ENCODE measurements at places on chromosomes 3 and 15.

DNA sequence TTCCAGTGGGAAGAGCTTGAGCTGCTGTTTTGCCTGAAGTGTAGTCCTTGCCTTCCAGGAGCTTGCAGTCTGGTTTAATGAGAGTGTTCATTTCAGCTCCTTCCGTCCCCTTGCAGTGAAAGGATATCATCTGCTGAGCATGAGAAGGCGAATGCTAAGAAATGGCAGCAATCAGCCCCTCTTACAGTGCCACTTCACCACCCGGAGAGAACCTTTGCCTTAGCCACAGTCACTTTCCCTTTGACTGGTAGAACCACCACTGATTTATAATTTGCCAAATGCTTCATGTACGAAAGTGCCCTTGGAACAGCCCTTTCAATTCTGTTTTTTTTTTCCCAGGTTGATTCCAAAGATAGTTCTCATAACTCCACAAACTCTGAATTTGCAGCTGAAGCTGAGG, 11.5 kb downstream of the TATDN2 start:
- no peak for DNase-seq

GRCh38 chr15:100355342-100355741, 13.6 kb upstream of the ADAMTS17 start:
- DNase-seq = no peak

- no peak for DNase-seq
Measured at GRCh38 chr3:128227507-128227906, 74.2 kb downstream of the EEFSEC start.

DNA sequence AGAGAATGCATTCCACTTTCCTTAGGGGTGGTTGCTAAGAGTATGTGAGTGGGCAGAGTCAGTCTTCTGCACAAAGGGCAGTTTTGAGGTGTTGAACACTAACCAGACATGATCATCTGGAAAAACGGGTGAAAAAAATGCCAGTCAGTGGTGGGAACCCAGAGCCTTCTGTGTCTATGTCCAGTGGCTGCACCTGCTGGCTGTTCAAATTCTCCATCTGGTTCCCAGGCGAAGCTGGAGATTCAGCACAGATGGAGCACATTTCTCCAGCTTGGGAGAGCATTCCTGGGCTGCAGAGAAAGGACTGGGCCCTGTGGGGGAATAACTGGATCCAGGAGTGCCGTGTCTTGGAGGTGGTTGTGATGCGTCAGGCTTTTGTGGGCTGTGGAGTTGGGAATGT, 74.1 kb downstream of the TRAK1 start:
- no peak for DNase-seq

- DNase-seq = no peak
Measured at GRCh38 chr15:68776477-68777270, 44.0 kb downstream of the ANP32A start.

- no peak for DNase-seq
Measured at GRCh38 chr3:40116478-40117177, 192.9 kb upstream of the EIF1B start.

GRCh38 chr3:195860456-195860855, 47.9 kb downstream of the TNK2 start:
- DNase-seq = no peak

DNA sequence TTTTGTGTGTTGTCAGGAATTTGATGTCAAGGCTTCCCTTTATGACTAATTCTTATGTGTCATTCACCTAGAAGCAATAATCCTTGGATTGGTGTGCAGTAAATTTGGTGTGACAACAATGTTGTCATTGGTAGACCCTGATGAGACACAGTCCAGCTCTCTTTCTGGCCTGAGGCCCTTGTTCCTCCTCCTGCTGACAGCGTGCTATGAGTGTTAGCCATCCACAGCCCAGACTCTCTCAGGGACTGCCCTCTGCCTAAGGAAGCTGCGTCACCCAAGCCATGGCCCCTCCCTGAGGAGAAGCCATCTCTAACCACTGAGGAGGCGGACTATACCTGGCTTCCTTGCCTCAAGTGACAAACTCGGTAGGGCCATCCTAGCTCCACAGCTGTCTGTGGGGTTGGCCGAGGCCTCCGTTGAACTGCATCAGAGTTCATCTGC, 13.3 kb upstream of the TM4SF1 start:
- DNase-seq = no peak

DNA sequence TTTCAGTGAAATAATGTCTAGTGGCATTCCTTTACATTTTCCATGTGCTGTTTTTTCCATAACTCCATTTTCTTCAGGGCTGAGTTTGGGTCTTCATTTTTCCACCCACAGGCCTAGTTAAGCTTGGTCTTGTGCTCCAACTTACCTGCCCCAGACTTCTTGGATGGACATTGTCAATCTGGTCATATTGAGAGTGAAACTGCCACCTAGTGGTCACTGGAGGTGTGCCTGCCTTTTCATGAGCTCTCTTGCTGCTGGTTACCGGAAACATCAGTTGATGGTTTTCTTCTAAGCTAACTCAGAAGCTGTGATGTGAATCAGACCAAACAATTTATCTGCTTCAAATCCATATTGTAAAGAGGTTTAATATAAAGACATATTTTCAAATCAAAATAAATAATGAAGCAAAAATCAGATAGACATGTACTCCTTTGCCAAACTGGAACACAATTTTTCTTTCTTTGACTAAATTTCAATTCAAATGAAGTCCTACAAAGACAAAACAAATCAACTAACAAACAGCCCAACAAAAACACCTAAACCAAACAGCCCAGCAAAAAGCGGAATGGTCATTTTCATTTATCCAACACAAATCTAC, 135.1 kb upstream of the RASGRP1 start:
- peak; percentile 33 for DNase-seq

DNA sequence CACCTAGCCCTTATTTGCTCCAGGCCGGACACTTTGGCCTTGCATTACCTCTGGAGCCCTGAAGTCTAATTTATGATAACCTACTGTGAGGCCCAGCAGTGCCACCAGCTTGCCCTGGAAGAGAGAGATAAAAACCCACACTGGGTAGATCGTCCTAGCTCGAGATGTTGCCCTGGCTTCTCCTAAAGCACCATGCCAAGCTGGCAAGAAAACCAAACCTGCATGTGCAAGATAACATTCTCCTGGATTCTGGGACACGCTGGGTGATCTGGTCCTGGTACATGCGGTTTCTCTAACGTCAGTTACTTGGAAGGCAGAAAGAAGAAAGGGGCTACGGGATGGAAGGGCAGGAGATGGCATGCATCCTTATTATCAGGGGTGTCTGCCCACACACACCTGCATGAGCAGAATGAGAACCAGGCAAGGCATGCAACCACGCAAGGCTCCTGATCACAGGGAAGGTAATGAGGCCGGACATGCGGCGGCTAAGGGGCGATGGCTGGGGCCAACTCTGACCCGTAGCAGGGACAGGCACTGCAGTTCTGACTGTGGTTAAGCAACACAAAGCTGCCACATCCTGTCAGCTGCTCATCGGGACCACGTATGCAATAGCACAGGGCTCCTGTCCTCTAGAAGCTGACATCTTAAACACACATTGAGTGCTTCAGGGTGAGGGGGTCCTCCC, 73.0 kb downstream of the OXNAD1 start:
- DNase-seq = peak; percentile 11

DNA sequence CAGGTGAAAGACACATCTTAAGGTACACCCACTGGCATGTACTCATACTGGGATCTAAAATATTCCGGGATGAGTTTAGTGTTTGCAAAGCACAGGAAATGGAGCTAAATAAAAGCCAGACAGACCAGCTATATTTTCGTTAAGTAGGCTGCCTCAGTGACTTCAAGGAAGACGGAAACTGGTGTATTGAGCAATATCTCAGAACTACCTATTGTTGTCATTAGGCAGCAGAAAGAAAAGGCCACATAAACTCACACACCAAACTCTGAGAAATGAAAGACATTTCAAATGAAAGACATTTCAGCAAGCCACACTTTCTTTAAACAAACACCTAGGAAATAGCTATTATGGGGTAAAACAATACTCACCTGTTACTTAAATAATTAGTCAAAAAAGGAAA, 761.7 kb upstream of the SEMA6D start:
- DNase-seq = no peak
